Stimulated activated CD4-positive, alpha-beta T cell treated with anti-CD3 and anti-CD28 coated beads, Interleukin-15, amount 100 ng/mL, for 1 hour (primary cell): ENCODE measurements at places on chromosomes 2 and 18.

DNA sequence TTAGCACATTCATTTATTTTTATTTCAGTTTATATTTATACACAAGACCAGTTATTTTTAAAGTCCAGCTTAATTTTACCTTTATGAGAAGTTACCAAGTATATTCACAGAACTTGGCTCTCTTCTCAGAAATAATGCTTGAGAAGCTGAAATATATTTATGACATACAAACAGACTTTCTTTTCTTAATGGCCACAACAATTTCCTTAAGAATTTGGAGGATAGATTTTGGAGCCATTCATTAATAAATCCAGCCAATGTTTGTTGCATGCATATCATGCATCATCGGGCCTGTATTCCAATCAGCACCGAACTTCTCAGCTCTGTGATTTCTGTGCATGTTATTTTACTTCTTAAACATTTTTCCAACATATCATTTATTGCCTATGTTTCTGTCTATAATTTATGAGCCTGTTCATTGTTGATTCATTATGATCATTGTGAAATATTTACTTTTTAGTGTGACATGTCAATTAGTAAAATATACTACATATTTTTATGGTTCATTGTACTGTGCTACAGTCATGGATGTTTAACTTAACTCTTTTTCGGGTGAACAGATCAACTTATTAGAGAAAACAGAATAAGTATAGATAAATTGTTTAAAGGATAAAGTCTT lies 3.5 kb downstream of the GULP1 start:
- no peak for DNase-seq

DNA sequence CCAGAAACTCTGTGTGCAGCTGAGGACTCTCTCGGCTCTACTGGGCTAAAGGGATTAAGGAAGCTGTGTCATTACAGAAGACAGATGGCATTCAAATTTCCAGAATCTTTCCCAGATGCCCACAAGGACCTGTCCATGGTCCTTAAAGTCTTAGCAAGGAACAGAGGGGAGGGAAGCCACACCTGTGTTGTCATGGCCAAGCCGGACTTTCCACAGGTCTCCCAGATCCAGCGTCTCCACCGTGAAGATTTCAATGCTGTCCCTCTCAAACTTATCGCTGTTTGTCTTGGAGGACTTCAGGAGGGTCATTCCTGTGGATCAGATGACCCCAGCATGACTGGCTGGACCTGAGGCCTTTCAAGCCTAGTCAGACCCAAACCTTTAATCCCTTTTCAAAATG lies 114.5 kb downstream of the LOXHD1 start:
- no peak for DNase-seq

DNA sequence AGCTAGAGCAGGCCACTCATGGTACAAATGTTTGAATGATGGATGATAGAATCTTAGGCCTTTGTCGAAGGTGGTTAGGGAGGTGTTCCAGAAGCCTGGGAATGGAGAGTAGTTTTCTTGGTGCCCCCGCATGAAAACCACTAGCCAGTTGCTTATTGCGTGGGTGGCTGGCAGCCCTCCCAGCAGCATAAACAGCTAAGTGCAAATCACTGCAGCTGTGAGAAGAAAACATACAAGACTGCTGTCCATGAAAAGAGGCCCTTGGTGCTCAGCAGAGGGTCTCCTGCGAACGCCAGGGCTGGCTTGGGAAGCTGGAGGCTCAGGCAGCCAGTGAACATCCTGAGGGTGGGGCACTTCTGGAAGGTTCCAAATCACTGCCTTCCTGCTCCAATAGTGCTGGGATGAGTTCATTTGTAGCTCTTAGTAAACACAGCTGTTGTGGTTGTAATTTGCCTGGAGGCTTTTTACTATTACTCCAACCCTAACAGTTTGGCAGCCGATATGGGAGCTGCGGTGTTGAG lies 118.8 kb downstream of the MGAT5 start:
- no peak for DNase-seq

DNA sequence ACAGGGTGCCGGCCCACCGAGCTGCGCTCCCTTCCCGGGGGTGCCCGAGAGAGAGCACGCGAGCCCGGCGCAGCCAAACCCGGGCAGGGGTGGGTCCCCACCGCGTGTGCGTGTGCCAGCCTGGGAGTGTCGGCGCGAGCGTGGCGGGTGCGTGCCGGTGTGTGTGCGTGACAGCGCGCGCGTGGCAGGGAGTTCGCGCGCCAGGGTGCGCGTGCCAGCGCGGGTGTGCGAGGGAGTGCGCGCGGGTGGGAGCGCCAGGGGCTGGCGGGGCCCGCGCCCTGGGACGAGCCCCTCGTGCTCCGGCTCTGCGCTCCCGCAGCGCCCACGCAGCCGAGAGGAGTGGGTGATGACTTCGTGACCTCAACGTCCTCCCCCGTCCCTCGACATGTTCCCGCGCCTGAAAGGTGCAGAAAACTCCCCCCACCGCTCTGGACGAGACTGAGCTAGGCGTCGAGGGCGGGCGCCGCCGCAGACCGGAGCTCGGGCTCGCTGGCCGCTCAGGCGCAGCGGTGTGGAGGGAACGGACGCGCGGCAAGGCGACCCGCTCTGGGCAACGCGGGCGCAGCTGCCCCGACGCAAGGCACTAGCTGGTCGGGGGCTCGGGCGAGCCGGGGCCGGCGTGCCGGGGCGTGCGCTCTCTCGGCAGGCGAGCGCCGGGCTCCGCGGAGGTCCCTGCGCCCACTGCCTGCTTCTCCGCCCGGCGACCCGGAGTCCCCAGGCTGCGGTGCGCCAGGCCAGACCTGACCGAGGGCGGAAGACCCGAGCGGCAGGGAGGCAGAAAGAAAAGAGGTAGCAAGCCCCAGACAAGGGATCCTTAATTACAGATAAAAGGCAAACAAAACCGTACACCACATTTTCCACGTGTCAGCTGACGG lies 582.8 kb downstream of the ZEB2 start:
- no peak for DNase-seq

DNA sequence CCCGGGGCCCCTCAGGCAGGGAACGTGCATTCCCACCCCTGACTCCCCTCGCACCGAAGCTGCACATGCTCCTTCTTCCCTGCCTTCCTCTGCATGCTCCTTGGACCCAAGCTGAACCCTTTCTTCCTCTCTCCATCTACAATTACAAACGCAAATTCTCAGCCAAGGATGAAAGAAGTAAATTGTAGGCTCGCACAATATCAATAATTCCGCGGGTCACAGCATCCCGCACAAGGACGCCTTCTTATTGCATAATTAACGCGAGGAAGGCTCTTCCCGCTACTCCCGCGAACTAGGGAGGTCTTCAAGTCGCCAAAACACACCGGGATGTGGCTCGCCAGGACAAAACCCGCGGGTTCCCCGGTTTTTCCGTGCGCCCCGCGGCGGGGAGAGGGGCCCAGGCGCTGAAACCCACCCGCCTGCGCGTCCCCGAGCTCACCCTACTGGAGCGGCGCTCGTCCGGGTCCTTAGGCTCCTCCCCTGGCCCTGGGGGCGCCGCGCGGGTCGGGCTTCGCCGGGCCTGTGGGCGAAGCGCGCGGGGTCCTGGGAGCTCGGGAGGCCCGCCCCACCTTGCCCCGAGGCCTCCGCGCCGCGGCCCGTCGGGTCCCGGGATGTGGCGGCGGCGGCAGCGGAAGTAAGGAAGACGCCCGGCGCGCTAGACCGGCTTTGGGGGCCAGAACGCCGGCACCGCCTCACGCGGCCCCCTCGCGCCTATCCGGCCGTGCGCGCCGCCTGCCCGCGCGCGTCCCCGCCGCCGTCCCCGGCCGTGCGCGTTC lies at the start of gene CHST10:
Gene CHST10, minus strand, starts transcription at position 734 of the 776 bp plus-strand sequence. CDS start 10,993 bp downstream, outside the sequence.
- peak; percentile 53 for DNase-seq

- DNase-seq = no peak
Observed at GRCh38 chr2:188975497-188976102, 1.4 kb downstream of the COL3A1 start.

- DNase-seq = no peak
Observed at GRCh38 chr2:23503097-23503496, 118.1 kb downstream of the KLHL29 start.

DNA sequence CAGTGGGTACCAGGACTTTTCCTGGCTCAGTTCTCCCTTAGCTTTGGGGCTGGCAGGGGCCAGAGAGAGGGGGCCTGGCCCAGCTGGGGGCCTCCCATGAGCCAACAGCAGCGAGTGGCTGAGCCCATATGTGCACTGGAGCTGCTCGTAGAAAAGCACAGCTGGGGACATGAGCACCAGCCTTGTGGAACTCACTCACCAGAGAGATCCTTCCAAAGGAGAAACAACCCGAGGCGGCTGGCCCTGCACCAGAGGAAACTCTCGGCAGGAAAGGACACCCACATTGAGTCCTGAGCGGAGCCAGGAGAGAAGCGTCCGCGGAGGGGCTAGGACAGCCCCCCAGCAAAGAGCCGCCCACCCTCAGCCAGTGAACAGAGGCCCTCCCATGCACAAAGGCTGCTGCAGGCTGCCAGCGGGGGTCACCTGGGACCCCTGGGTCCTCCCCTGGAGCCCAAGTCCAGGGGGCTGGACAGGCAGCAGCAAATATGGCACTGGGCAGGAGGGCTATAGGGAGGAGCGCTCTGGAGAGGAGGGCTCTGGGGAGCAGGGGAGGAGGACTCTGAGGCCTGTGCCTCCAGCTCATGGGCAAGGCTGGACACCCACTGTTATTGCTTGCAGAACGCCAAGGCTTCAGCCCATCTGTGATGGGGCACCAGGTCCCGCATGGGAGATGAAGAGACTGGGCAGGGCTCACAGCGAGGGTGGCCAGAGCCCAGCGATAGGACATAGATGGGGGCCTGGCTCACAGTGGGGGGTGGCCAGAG lies 42.1 kb upstream of the SNED1 start:
- no peak for DNase-seq
